Ascending aorta (tissue), 2 donors: ENCODE measurements at places on chromosomes 6 and 20.

DNA sequence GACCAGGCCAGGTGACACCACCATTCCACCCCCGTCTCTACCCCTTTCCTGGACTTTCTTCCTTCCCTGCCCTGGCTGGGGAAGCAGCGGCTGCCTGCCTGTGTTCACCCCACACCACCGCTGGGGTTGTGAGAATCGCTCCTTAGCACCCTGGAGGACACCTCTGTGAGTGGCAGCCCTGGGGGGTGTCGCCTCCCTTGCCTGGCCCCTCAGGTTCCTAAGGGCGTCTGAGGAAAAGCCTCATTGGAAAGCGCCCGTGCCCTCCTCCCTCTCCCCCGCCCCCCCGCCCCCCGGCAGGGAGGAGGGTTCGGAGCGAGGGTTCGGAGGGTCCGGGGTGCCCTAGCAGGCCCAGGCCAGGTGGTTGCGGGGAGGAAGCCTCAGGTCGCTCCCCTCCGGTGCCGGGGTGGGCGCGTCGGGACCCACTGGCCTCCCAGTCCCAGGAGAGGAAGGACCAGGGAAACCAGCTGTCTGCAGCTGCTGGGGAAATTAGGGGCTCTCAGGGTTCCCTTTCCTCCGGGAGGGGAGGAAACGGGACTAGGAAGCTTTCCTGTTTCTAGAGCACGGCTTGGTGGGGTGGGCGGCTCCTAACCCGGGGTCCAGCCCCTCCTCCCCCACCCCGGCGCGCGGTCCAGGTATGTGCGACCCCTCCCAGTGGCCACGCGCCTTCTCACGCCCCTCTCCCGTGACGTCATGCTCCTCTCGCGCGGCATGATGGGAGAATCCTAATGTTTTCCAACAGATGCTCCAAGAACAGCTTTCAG lies at the start of gene PHACTR3:
Gene PHACTR3 (plus strand): TSS at position 760 of the 761 bp plus-strand sequence. CDS start 475 bp downstream, outside the sequence.
- no peak for DNase-seq

- DNase-seq = no peak
Observed at GRCh38 chr20:49786668-49787370, 25.8 kb upstream of the SLC9A8 start.

- no peak for DNase-seq
Observed at GRCh38 chr6:111841822-111842221, 31.4 kb downstream of the FYN start.

GRCh38 chr6:153411070-153411648 lies 280.1 kb upstream of the RGS17 start:
- DNase-seq = no peak

DNA sequence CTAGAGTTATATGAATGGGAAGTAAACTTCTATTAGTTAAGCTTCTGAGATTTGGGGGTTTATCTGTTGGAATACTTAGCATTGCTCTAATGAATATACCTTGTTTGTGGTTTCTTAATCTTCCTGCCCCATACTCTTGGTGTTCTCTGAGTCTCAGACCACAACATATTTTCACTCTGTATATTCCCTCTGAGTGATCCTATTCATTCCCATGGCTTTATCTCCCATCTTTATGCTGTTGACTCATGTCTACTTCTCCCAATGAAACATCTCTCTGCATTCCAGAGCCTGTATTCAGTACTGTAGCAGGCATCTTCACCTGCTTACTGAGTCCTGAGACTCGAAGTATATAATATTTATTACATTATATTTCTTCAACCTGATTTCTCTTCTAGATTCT lies 283.7 kb upstream of the MAP3K7 start:
- DNase-seq = no peak

- DNase-seq = peak; percentile 37
Observed at GRCh38 chr6:43302126-43302525, 4.1 kb downstream of the SLC22A7 start.

- no peak for DNase-seq
Observed at GRCh38 chr6:136696238-136696637, 96.0 kb downstream of the MAP3K5 start.

- no peak for DNase-seq
Observed at GRCh38 chr20:31823360-31824124, 4.4 kb downstream of the MYLK2 start.

- no peak for DNase-seq
Observed at GRCh38 chr6:15618685-15619084, 44.1 kb downstream of the DTNBP1 start.

DNA sequence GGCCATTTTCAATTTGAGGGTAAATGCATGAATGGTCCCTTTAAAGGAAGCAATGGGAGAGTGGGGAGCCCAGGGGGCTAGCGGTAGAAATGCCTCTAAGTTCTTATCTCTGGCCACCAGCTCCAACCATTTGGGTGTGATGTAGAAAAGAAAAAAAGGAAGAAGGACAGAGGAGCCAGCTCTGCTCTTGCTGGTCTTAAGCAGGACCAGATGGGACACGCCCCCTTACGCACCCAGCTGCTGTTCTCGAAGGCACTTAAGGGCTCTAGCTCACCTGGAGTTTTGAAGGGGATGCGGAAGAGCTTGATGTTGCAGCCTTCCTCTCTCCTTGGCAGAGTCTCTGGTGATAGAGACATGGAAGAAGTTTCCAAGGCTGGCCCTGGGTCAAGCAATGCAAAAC lies 59.5 kb upstream of the RNF144B start:
- no peak for DNase-seq

- DNase-seq = no peak
Observed at GRCh38 chr20:7939663-7940062, 595 bp downstream of the HAO1 start.

DNA sequence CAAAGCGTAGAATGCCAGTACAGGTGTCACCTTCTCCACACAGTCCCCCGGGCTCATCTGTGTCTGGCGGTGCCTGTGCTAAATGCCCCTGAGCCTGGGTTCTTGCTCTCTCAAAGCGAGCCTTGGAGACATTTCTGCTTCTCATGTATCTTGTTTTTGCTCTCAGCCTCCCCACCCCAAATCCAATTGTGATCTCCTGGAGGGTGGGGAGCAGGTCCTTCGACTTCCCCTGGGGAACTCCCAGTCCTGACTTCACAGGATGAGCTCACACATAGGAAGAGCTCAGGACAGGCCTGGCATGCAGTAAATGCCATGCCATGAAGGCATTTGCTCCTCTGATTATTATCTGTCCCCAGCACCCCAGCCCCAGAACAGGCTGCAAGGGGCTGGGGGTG lies 58.1 kb downstream of the NOL4L start:
- DNase-seq = no peak

GRCh38 chr6:136656121-136656520 lies 105.9 kb upstream of the MAP7 start:
- no peak for DNase-seq

DNA sequence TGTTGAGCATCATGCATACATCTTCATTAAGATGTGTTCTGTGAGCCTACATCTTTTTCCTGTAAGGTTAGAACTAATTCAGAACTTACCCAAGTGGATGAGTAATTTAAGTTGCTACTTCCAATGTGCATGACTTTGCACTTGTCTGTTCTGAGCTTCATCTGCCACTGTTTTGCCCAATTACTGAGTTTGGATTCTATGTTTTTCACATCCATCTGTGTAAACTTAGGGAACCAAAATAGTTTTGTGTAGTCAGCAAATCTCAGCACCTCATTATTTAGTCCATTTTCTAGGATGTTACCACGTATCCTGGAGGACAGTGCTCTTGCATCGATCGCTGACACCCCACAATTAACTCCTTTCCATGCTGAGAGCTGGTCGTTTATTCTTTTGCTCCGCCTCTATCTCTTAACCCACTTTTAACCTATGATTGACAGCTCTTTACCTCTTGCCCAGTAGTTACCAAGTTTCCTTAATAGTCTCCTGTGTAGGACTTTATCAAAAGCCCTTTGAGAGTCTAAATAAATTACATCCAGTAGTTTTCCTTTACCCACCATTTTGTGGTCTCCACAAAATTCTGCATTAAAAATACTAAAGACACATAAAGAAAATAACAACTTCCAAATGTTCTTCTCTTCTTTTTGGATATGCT lies 44.2 kb upstream of the CITED2 start:
- no peak for DNase-seq

GRCh38 chr6:140677781-140678528 lies 1303.5 kb upstream of the CITED2 start:
- DNase-seq = no peak
